ENCODE measurements at places on chromosomes 5 and 9.
A peak's percentile ranks its signal among the peaks of the same experiment; 100 is the strongest.

- no peak for DNase-seq
These were observed 102.4 kb downstream of the TTLL11 start for GRCh38 chr9:121990600-121991306.

- peak; percentile 25 for DNase-seq
These were observed 687 bp downstream of the LYSMD3 start for GRCh38 chr5:90528601-90529193.

DNA sequence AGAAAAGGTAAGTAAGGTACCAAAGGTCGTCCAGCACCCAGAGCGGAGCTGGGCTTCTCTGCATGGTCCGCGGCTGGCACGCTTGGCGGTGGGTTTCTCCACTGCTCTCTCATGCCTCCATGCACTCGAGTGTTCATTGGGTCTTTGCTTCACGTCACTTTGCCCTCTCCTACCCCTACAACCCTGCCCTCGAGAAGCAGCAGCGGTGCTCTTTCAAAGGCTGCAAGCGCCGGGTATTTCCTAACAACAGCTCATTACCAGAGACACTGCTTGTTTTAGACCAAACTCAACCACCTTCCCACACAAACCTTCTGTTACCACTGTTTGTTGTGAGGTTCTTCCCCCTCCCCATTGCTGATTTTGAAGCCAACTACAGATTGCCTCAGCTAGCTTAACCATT, 21.5 kb upstream of the ZBTB34 start:
- DNase-seq, result no peak

DNA sequence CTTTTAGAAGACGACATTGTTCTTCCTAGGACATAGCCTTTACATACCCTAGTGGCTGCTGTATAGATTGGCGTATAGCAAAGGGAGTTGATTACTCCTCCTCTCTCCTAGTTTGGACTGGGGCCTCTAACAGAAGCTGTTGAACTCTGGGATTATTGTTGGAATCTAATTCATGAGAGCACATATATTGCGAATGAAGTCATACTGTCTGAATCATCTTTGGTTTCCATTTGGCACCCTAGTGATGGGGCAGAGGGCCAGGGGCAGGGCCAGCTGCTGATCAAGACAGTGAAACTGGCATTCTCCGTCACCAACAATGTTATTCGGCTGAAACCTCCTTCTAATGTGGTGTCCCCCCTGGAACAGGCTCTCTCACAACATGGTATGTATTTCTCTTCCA, 40.3 kb downstream of the NUP188 start:
- DNase-seq, result no peak

GRCh38 chr5:2758632-2759031, 7.2 kb upstream of the IRX2 start:
- no peak for DNase-seq

GRCh38 chr9:4796988-4797853, 4.5 kb downstream of the RCL1 start:
- peak; percentile 22 for DNase-seq

DNA sequence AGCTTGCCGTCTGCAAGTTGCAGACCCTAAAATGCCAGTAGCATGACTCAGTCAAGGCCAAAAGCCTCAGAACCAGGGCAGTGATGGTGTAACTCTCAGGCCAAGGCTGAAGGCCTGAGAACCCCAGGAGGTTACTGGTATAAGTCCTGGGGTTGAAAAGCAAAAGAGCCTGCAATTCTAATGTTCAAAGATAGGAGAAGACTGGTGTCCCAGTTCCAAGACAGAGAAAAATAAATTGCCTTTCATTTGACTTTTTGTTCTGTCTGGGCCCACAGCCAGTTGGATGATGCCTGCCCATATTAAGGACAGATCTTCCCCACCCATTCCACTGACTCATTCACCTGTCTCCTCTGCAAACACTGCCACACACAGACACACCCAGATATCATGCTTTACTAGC, 673.2 kb downstream of the CDH18 start:
- DNase-seq, result no peak

DNA sequence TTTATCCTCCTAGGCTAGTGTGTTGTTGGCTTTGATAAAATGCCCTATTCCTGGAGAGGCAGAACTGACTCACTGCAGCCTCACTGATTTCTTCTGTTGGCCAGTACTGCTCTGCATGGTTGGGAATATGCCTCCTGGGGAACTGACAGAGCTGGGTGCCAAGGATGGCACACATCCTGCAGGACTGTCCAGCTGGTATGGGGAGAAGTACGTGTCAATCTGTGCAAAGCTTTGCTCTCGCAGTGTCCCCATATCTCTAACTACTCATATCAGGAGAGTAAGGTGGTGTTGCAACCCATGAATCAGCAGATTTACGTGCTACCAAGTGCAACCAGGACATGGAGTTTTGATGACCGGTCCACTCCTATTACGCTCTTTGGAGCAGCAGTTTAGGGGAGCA, 74.7 kb downstream of the TEK start:
- DNase-seq, result no peak

DNA sequence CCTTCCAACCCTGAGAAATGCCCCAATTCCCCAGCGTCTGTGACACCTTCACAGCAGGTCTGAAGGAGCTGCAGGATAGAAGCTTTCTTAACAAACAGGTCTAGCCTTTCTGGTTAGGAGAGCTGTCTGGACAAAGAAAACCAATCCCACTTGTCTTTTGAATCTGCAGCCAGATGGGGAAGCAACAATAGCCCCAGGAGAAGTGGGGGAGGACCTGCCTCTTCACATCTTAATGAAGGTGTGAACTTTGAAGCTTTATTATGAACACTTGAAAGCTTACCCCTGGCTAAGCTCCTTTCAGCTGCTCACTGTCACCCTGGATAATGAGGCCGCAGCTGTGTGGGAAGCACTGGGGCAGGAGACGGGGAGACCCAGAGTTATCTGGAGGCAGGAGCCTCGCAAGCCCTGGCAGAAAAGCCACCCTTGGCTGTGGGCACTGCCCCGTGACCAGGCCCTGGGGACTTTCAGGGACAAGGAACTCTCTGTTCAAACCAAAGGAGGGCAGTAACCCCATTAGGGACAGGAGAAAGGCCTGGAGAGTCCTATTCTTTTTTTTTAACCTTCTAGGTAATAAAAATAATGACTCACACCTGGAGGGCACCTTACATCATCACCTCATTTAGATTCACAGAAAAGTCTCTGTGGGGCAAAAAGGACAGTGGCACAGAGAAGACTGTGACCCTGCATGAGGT, 151.8 kb upstream of the RAD23B start:
- DNase-seq, result no peak

DNA sequence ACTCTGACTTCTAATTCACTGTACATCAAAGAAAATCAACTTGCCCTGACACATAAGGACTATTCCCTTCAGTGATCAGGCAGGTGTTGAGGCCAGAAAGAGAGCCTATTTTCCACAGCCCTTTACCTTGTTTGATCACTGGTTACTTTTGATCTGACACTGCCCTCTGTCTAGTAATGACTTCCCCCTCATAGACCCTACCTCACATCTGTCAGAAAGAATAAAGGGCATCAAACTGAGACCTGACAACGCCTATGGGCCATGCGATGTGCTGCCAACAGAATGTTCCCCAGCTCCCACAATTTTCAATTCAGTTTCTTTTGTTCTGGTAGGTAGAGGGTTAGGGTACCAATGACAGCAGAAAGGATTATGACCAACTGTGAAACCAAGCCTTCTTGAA, 47.7 kb downstream of the FBXL17 start:
- no peak for DNase-seq
